MM.1S (cell line): ENCODE measurements at places on chromosomes 3 and 15.
A peak's percentile ranks its signal among the peaks of the same experiment; 100 is the strongest.

- DNase-seq, result peak; percentile 36
- peaks cover 12% of the 10 kb centered on the region for H3K4me1 ChIP-seq
- no peak overlapping the region; the same call in 1 of the 2 replicates for H3K27ac ChIP-seq
- H3K4me3 ChIP-seq, result no peak overlapping the region
- H3K36me3 ChIP-seq, result no peaks in the 10 kb centered on the region
Measured at GRCh38 chr3:101690972-101691371, 4.5 kb upstream of the RPL24 start.

- no peak overlapping the region for H3K27ac ChIP-seq
- H3K4me1 ChIP-seq, result peaks cover 19% of the 10 kb centered on the region
- no peak for DNase-seq
Measured at GRCh38 chr3:193744822-193745684, 152.0 kb downstream of the OPA1 start.

GRCh38 chr3:61074783-61075182, 176.5 kb downstream of the FHIT start:
- no peak for DNase-seq
- no peaks in the 10 kb centered on the region for H3K4me1 ChIP-seq
- no peak overlapping the region for H3K27ac ChIP-seq
- no peaks in the 10 kb centered on the region for H3K27me3 ChIP-seq
- H3K4me3 ChIP-seq, result no peak overlapping the region

DNA sequence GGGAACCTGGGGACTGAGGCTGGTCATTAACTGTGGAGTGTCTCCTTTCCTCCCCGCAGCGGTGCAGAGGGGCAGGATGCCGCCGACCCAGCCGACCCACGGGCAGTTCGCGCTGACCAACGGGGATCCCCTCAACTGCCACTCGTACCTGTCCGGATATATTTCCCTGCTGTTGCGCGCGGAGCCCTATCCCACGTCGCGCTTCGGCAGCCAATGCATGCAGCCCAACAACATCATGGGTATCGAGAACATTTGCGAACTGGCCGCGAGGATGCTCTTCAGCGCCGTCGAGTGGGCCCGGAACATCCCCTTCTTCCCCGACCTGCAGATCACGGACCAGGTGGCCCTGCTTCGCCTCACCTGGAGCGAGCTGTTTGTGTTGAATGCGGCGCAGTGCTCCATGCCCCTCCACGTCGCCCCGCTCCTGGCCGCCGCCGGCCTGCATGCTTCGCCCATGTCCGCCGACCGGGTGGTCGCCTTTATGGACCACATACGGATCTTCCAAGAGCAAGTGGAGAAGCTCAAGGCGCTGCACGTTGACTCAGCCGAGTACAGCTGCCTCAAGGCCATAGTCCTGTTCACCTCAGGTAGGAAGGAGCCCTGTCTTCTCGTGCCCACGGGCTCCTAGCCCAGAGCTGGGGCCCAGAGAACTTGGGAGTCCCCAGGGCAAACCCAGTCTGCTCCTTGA, 3.7 kb downstream of the NR2F2 start:
- H3K4me1 ChIP-seq, result no peaks in the 10 kb centered on the region
- DNase-seq, result no peak
- no peak overlapping the region for H3K27ac ChIP-seq
- H3K36me3 ChIP-seq, result no peaks in the 10 kb centered on the region
- H3K27me3 ChIP-seq, result no peaks in the 10 kb centered on the region
- H3K4me3 ChIP-seq, result no peak overlapping the region

GRCh38 chr15:54829821-54830220, 366.9 kb downstream of the RSL24D1 start:
- H3K27me3 ChIP-seq, result no peaks in the 10 kb centered on the region
- H3K27ac ChIP-seq, result no peak overlapping the region
- H3K4me3 ChIP-seq, result no peak overlapping the region

GRCh38 chr15:28086175-28086703, 12.9 kb downstream of the OCA2 start:
- H3K36me3 ChIP-seq, result no peaks in the 10 kb centered on the region
- H3K4me1 ChIP-seq, result 0 out of 2 replicates have a peak, but pooled peaks cover 4% of the 10 kb centered on the region
- peak; percentile 66 for DNase-seq
- H3K27ac ChIP-seq, result no peak overlapping the region
- H3K4me3 ChIP-seq, result no peak overlapping the region
- no peaks in the 10 kb centered on the region for H3K27me3 ChIP-seq

DNA sequence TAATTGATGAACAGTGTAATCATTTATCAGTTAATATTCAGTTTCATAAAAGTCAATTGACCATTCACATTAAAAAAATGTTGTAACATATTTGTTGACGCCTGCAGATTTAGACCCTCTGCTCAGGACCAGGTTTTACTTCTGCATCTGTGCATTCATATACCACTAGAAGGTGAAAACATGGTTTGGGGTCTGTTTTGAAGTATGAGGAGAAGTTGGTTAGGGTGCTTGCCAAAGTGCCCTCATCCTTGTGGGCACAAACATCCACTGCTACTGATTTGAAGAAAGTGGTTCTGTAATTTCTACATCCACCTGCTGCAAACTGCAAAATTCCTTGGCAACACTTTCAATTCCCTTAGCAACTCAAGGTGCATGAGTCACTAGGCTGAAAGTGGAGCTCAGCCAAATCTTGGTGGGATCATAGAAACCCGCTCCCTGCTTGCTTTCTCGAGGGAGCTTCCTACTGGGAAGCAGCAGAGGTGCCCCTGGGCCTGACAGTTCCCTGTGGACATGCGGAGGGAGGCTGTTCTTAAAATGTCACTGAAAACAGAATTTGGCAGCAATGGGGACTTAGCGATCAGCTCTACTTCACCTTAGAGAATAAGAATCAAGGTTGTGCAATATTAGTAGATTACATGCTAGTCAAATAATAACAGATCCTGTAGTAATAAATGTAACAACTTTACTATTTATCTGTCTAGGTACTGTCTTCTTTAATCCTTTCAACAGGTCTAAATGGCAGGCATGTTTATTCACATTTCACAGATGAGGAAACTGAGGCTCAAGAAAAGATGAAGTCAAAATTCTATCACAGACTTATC, 301.0 kb upstream of the TBL1XR1 start:
- H3K36me3 ChIP-seq, result no peaks in the 10 kb centered on the region
- no peaks in the 10 kb centered on the region for H3K27me3 ChIP-seq
- DNase-seq, result no peak
- H3K4me1 ChIP-seq, result no peaks in the 10 kb centered on the region

- H3K4me1 ChIP-seq, result no peaks in the 10 kb centered on the region
- no peak overlapping the region for H3K4me3 ChIP-seq
- peak; percentile 68 for DNase-seq
- no peak overlapping the region for H3K27ac ChIP-seq
Measured at GRCh38 chr3:182258538-182259177, 534.6 kb upstream of the ATP11B start.

GRCh38 chr15:65413760-65414144, 9.0 kb downstream of the IGDCC4 start:
- no peak overlapping the region for H3K27ac ChIP-seq
- no peak overlapping the region for H3K4me3 ChIP-seq
- H3K27me3 ChIP-seq, result peaks cover 11% of the 10 kb centered on the region; the same call in 1 of the 2 replicates
- H3K4me1 ChIP-seq, result peaks cover 9% of the 10 kb centered on the region

DNA sequence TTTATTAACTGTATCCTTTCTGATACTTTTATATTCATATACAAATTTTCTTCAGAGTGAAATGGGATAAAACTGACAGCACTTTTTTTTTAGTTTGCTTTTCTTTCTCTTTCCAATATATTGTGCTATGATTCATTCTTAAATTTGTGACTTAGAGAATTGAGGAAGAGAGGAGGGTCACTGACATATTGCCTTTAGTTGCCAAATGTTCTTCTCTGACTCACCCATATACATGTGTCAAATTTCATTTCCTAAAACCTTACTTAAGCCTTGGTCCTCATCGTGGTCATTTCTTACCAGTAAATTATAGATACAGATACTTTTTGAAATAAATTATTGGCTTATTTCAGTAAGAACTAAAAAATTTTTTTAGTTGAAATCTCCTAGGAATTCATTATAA, 53.9 kb downstream of the CLASP2 start:
- H3K4me1 ChIP-seq, result peaks cover 14% of the 10 kb centered on the region
- H3K36me3 ChIP-seq, result no peaks in the 10 kb centered on the region
- H3K27me3 ChIP-seq, result no peaks in the 10 kb centered on the region
- no peak for DNase-seq
- no peak overlapping the region for H3K4me3 ChIP-seq

DNA sequence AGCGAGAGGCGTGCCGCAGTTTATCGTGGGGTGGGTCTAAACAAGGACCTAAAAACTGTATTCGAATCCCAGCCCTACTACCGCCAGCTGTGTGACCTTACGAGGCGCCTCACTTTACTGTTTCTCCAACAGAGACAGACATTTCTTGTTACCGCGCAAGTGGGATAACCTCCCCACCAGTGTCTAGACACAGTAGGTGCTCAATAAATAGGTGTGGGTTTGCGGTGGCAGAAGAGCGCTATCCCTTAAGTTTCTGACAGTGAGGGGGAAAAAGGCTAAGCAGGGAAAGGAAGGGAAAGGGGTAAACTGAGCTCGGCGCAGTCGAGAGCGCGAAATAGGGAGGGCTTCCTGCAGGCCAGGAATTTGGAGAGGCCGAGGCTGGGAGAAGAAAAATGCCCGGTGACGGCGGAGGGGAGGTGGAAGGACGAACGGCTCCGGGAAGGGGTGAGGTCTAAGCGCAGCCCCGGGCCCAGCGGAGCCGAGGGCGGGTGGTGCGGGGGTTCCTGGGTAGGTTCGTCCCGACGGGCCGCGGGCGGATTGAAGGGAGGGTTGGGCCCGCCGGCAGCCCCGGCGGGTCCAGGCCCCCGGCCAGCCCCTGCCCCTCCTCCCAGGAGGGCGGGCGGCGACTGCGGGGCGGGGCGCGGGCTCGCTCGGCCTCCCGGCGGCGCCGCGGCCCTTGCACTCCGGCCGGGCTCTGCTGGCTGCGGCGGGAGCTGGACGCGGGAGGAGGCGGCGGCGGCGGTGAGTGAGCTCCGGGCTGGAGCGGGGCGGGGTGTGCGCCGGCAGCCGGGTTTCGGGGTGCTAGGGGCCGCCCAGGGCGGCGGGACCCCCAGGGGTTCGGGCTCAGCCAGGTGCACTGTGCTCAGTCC, at the start of gene CGNL1:
CGNL1 (plus strand) TSS at position 679 of the 869 bp plus-strand sequence. CDS start 61,495 bp downstream, outside the sequence.
- H3K36me3 ChIP-seq, result no peaks in the 10 kb centered on the region
- H3K27me3 ChIP-seq, result 0 out of 2 replicates have a peak, but pooled peaks cover 5% of the 10 kb centered on the region
- H3K4me3 ChIP-seq, result no peak within 1 kb of the TSS
- no peak within 1 kb of the TSS for H3K27ac ChIP-seq
- H3K4me1 ChIP-seq, result no peaks in the 10 kb centered on the region

DNA sequence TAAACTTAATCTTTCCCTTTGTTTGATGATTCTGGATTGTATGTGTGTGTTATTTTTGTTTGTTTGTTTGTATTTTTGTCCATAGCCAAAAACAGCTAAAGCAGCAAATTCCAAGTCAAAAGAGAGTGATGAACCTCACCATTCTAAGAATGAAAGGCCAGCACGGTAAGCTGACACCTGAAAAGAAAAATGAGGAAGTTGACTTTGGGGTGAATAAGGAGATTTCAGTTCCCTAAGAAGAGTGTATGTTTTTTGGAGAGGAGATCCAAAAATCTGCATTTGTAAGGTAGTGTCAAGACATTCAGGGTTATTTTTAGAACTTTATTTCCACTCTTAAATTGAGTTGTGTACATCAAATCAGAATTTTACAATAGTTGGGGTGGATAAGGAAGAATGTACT, 52.3 kb upstream of the UTS2B start:
- H3K4me3 ChIP-seq, result no peak overlapping the region
- no peaks in the 10 kb centered on the region for H3K36me3 ChIP-seq
- peak; percentile 61 for DNase-seq
- H3K4me1 ChIP-seq, result peaks cover 43% of the 10 kb centered on the region
- H3K27ac ChIP-seq, result peak overlapping the region; percentile 11; the same call in 1 of the 2 replicates

- no peaks in the 10 kb centered on the region for H3K36me3 ChIP-seq
- DNase-seq, result no peak
- H3K27me3 ChIP-seq, result no peaks in the 10 kb centered on the region
- H3K4me1 ChIP-seq, result no peaks in the 10 kb centered on the region
- no peak overlapping the region for H3K4me3 ChIP-seq
Measured at GRCh38 chr3:181761906-181762305, 50.2 kb downstream of the SOX2 start.

- H3K36me3 ChIP-seq, result no peaks in the 10 kb centered on the region
- H3K4me1 ChIP-seq, result no peaks in the 10 kb centered on the region
- no peaks in the 10 kb centered on the region for H3K27me3 ChIP-seq
- H3K4me3 ChIP-seq, result no peak overlapping the region
Measured at GRCh38 chr3:115325539-115325938, 178.5 kb upstream of the ZBTB20 start.

DNA sequence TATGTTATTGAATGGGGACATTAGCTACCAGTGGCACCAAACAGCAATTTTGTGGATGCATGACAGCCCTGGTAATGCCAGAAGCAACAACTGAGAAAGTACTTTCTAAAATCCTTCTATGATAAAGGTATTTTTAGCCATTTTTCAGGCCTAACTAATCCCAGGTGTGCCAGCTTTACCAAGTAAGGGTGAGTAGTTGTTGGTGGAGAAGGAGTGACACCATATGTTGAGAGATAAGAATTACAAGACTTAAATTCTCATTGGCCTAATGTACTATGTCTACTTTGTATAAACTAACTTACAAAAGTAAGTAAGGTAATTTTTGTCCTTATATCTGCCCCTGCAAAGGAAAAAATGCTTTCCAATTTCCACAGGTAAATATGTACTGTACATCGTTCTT, 4.1 kb upstream of the COX17 start:
- no peak overlapping the region for H3K4me3 ChIP-seq
- H3K36me3 ChIP-seq, result no peaks in the 10 kb centered on the region
- DNase-seq, result peak; percentile 67
- H3K27ac ChIP-seq, result no peak overlapping the region

DNA sequence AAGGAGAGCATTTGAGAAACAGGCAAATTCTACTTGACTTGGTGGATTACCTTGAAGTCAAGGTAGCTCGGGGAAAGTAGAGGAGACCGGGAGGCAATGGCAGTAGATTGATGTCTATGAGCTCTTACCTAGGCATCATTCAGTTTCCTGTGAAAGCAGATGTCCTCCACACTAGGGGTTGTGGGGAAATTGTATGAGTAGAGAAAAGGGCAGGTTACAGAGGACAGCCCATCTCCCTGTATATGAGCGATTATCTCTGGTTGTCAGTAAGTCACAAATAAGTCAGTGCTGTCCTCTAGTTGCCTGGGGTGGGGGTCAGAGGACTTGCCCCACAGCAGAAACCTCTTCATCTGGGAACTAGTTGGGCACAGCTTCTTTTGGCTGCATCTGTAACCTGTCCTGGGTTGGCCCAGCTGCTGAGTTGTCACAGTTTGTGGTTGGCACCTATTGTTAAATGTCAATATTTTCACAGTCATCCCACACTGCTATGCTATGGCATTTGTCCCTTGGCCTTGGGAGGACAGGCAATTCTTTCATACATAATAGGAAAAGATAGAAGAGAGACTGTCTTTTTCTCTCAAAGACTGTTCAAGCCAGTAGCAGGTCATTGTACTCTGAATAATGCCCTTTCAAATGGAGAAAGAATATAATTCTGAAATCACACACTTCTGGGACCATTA, 53.6 kb upstream of the LRRFIP2 start:
- H3K27me3 ChIP-seq, result no peaks in the 10 kb centered on the region
- no peaks in the 10 kb centered on the region for H3K36me3 ChIP-seq
